AG09319 (cell line): ENCODE measurements at places on chromosomes 12 and 14.

GRCh38 chr12:109461049-109461845 is 15.9 kb downstream of the KCTD10 start:
- no peak for DNase-seq

GRCh38 chr12:18718462-18718861 is 19.4 kb downstream of the PLCZ1 start:
- DNase-seq = no peak

- DNase-seq = no peak
These were observed 4.1 kb upstream of the NGB start for GRCh38 chr14:77275041-77275580.

DNA sequence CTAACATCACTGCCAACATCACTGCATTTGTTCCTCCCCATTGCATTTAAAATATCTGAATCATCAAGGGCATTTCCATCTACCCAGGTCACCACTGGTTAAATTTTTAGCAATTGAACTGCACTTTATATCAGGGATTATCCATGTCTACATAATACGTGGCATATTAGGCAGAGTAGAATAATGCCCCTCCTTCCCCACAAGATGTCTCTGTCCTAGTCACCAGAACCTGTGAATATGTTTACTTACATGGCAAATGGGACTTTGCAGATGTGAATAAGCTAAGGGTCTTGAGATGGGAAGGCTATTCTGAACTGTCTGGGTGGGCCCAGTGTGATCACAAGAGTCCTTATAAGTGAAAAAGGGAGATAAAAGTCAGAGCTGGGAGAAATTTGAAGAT is 181.7 kb upstream of the ARID2 start:
- no peak for DNase-seq

DNA sequence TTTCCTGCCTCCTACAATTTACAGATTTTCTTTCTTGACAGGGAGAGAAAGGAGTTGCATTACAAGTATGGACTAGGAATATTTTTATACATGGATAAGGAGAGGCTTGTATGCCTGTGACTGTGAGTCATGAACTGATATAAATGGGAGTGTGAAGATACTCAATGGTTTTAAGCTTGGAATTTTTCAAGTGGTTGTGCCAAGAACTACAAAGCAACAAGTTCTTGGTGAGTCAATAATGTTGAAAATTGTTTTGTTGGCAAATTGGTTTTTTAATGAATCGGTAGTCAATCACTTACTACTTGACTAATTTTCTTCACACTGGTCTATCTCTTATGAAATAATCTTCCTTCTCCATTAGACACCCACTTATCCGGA is 58.9 kb upstream of the HMGA2 start:
- no peak for DNase-seq

DNA sequence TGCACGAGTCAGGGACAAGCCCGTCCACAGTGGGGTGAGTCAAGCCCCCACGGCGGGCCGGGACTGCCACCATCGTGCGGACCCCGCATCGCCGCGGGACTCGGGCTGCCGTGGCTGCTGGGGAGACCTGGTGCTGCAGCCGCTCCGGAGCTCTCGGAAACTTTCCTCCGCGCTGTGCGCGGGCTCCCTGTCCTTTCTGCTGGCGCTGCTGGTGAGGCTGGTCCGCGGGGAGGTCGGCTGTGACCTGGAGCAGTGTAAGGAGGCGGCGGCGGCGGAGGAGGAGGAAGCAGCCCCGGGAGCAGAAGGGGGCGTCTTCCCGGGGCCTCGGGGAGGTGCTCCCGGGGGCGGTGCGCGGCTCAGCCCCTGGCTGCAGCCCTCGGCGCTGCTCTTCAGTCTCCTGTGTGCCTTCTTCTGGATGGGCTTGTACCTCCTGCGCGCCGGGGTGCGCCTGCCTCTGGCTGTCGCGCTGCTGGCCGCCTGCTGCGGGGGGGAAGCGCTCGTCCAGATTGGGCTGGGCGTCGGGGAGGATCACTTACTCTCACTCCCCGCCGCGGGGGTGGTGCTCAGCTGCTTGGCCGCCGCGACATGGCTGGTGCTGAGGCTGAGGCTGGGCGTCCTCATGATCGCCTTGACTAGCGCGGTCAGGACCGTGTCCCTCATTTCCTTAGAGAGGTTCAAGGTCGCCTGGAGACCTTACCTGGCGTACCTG is 1.1 kb downstream of the PDE3A start:
- DNase-seq = no peak

DNA sequence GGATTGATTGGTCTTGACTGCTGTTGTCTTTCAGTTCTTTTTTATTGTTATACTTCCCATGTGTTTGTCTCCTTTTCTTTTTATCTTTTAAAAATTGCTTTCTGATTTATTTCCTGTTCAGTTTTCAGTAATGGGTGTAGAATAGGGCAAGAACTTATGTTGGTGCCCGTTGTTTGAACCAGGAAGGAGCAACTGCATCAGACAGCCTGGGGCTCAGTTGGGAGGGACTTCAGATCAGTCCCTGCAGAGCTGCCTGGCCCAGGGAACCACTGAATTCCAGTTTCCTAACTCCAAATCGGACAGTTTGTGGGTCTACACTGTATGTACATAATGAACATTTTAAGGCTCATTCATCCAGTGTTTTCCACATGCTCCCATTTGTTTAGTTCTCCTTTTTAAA is 64.9 kb downstream of the FBXO34 start:
- no peak for DNase-seq

GRCh38 chr12:51076236-51076930 is 7.0 kb downstream of the CSRNP2 start:
- DNase-seq = no peak

DNA sequence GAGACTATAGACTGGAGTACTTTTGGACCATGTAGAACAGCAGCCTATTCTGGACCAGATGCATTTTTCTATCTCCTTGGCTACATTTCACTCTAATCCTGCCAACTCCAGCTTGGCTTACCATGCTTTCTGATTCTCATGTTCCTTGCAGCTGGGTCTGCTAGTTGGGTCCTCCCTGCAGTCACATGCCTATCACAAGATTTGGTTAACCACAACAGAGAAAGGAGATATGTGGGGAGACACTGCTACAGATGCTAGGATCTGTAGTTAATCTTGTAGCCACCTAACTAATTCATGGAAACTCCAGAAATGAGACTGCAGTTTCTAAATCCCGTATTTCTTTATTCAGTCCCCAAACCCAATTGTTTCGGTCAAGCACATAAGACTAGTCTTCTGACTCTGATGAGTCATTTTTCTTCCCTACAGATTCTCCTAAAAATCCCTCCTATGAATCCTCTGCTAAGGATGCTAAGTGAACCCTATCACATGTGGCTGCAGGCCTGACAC is 410.6 kb downstream of the DAD1 start:
- no peak for DNase-seq

- no peak for DNase-seq
These were observed 53.6 kb downstream of the EIF2S3B start for GRCh38 chr12:10559244-10559643.

DNA sequence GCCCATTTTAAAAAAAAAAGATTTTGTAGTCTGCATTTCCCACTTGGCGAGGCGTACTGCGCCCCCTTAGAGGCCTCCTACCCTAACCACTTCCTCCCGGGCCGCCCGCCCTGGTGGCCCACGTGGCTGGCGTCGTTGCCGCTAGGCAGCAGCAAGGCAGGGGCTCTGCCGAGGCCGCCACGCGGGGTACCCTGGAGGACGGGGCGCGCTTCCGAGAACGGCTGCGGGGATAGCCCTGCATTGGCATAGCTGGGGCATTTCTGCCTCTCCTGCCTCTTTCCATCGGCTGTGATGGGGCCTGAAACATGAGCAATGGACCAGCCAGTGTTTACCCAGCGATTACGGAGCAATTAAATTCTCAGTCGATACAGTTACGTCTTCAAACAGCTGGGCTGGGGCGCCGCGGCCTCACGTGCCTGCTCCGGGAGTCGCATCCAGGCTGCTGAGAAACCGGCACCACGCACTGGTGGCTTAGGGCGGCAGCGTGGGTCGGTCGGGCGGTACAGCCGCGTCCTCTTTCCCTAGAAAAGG is 38.0 kb downstream of the IQSEC3 start:
- DNase-seq = no peak

- DNase-seq = no peak
These were observed 583 bp downstream of the FAM186B start for GRCh38 chr12:49604856-49605255.

DNA sequence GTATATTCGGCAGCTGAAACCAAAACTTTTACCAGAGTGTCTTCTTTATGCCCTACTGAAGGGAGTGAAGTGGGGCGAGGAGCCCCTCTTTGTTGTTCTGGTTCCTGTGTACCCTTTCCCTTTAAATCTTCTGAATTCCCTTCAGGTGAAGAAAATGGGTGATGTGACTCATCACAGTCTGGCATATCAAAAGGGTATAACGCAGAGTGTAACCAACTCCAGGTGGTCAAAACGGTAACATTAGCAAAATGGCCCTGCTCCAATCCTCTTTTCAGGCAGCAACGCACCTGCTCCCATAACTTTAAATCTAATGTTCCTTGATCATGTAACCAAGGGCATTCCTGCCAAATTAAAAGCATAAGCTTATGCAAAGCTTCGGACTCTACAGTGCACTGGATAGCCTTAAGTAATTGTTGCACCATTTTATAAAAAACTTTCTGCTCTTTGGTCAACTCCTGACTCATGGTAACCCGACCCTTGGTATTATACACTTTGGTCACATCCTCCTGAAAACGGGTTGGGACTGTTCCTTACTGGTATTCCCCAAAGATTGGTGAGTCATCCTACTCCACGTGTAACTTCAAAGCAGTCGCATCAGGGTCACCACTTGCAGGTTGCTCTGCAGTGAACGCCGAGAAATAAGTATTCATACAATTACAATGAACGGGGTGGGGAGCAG is 83.1 kb downstream of the KCNMB4 start:
- DNase-seq = no peak

DNA sequence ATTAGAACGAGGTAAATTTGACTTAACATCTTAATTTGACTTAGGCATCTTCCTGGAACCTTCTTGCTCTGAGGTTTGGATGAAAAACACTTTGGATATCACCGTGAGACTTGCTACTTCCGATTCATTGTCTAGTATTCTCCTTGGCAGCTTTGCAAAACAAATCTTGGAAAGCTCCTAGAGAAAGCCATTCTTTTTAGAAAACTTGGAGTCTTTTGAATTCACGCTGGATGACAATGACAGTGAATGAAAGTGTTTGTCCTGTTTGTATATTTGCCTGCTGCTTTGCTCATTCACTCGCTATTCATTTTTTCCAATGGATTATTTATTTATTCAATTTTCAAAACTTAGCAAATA is 222.1 kb upstream of the HMGA2 start:
- no peak for DNase-seq

- DNase-seq = no peak
These were observed 182.3 kb downstream of the SLC41A2 start for GRCh38 chr12:104775731-104776231.

DNA sequence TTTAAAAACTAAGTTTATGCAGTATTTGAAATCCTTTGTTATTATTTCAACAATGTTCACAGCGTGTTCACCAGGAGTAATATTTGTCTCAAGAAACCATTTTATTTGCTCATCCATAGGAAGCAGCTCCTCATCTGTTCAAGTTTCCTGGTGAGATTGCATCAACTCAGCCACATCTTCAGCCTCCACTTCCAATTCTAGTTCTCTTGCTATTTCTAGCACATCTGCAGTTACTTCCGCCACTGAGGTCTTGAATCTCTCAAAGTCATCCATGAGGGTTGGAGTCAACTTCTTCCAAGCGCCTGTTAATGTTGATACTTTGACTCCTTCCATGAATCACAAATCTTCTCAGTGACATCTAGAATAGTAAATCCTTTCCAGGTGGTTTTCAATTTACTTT is 18.0 kb downstream of the CLEC9A start:
- DNase-seq = no peak

GRCh38 chr14:66493750-66494149 is 7.6 kb downstream of the CCDC196 start:
- DNase-seq = no peak

DNA sequence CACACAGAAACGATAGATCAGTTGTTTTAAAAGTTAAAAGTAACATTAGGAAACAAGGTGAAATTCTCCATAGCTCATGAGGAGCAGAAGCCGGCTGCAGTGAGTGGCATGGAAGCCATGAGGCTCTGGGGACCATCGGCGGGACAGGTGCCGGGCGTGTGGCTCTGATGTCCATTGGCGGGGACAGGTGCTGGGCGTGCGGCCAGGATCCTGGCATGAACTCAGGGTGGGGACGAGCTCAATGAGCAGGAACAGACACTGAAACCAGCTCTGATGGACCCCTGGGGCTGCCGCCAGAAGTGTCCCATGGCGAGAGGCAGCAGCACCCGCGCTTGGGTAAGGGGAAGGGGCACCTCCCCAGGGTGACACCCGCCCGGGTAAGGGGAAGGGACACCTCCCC is 75.1 kb downstream of the NOC4L start:
- DNase-seq = no peak

GRCh38 chr14:50985859-50986331 is 41.6 kb upstream of the PYGL start:
- no peak for DNase-seq

- DNase-seq = no peak
These were observed 916.3 kb upstream of the SEL1L start for GRCh38 chr14:82449926-82450468.
